ENCODE measurements at places on chromosomes 1 and 21. TPM values are rescaled to one million over a fixed set of nuclear protein-coding genes. Genes with fewer than 3 reads are reported as not detected.

GRCh38 chr1:161091796-161092507 is 2.6 kb upstream of the NECTIN4 start:
- no peaks in the 10 kb centered on the region for H3K36me3 ChIP-seq
- H3K27me3 ChIP-seq: no peaks in the 10 kb centered on the region
- H3K4me3 ChIP-seq: no peak overlapping the region
- DNase-seq: no peak
- H3K27ac ChIP-seq: no peak overlapping the region
- H3K4me1 ChIP-seq: peaks cover 9% of the 10 kb centered on the region

DNA sequence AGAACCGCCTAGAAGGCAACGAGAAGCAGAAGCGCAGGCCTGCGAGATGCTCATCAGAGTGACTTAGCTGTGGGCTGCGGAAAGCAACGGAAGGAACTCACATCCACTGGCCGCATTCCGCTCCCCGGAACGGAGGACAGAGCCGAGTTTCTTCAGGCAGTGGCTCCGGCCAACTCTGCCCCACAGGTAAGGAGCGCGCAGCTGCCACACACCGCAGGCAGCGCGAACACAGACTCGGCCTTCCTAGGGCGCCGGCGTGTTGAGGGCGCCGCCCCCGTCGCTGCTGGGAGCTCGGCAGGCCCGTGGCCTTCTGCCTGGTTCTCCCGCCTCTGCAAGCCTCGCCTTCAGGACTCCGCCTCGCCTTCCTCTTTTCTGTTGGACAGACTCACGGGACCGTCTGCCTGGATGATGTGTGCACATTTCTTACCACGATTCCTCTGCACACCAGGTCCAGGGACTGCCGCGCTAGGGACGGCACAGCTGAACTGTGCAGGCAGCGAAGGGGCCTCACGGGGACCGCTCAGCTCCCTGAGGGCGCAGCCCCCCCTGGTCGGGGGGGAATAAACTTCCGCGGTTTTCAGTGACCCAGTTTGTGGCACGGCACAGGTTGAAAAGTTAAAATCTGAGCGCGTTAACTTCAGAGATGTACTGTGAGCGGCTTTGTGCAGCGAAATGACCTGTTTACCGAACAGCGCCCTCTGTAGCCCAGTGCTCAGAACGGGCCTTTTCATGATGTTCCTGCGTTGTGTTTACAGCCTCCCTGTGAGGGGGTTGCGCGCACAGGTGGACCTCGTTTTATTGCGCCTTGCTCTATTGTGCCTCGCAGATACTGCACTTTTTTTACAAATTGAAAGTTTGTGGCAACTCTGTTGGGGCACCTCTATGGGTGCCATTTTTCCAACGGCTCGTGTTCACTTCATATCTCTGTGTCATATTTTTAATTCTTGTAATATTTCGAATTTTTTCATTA is 15.8 kb downstream of the TCP10L start:
- peak overlapping the region; percentile 54 for H3K4me3 ChIP-seq
- no peaks in the 10 kb centered on the region for H3K4me1 ChIP-seq
- peak; percentile 90 for DNase-seq
- no peaks in the 10 kb centered on the region for H3K27me3 ChIP-seq
- peak overlapping the region; percentile 55 for H3K27ac ChIP-seq

DNA sequence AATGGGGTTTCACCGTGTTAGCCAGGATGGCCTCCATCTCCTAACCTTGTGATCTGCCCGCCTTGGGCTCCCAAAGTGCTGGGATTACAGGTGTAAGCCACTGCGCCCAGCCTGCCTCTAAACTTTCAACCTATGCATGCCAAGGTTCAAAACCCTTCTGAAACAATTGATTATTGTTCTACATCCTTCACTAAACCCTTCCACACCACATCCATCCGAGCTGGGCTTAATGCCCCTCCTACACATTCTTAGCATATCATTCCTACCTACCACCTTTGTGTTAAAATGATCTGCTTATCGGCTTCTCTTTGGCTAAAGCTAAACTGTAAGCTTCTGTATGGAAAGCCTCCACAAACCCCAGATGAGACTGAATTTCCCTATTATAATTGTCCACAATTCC is 40.8 kb upstream of the DOCK7 start:
- no peak overlapping the region for H3K27ac ChIP-seq
- H3K36me3 ChIP-seq: no peaks in the 10 kb centered on the region
- peaks cover 2% of the 10 kb centered on the region for H3K4me1 ChIP-seq
- no peak for DNase-seq
- H3K4me3 ChIP-seq: no peak overlapping the region
- no peaks in the 10 kb centered on the region for H3K27me3 ChIP-seq

GRCh38 chr1:26541816-26542711 is 12.5 kb downstream of the RPS6KA1 start:
- H3K4me1 ChIP-seq: no peaks in the 10 kb centered on the region
- H3K36me3 ChIP-seq: no peaks in the 10 kb centered on the region
- peak overlapping the region; percentile 32 for H3K27ac ChIP-seq

- H3K27ac ChIP-seq: no peak overlapping the region
- no peak overlapping the region for H3K4me3 ChIP-seq
- peak; percentile 19 for DNase-seq
- no peaks in the 10 kb centered on the region for H3K4me1 ChIP-seq
- no peaks in the 10 kb centered on the region for H3K27me3 ChIP-seq
- no peaks in the 10 kb centered on the region for H3K36me3 ChIP-seq
Measured at GRCh38 chr1:228308085-228308601, 98.5 kb downstream of the TRIM11 start.

- no peak overlapping the region for H3K4me3 ChIP-seq
- peak; percentile 81 for DNase-seq
- H3K36me3 ChIP-seq: no peaks in the 10 kb centered on the region
- peaks cover 17% of the 10 kb centered on the region for H3K4me1 ChIP-seq
- no peaks in the 10 kb centered on the region for H3K27me3 ChIP-seq
- peak overlapping the region; percentile 57 for H3K27ac ChIP-seq
Measured at GRCh38 chr21:45386728-45387371, 18.1 kb upstream of the COL18A1 start.

DNA sequence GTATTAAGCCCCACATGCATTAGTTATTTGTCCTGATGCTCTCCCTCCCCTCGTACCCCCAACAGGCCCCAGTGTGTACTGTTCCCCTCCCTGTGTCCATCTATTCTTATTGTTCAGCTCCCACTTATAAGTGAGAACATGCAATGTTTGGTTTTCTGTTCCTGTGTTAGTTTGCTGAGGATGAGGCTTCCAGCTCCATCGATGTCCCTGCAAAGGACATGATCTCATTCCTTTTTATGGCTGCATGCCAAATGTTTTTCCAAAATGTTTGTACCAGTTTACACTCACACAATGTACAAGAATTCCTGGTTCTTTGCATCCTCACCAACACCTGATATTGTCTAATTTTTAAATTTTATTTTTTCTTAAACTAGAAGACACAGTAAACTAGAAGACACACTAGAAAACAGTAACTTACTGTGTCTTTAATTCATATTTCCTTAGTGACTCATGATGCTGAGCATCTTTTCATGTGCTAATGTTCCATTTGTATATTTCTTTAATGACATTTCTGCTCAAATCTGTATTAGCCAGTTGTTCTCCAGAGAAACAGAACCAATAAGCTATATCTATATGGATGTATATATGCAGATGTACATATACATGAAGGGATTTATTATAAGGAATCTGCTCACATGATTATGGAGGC is 19.4 kb upstream of the USP1 start:
- no peak overlapping the region for H3K4me3 ChIP-seq
- DNase-seq: no peak
- no peaks in the 10 kb centered on the region for H3K4me1 ChIP-seq
- H3K27ac ChIP-seq: no peak overlapping the region

DNA sequence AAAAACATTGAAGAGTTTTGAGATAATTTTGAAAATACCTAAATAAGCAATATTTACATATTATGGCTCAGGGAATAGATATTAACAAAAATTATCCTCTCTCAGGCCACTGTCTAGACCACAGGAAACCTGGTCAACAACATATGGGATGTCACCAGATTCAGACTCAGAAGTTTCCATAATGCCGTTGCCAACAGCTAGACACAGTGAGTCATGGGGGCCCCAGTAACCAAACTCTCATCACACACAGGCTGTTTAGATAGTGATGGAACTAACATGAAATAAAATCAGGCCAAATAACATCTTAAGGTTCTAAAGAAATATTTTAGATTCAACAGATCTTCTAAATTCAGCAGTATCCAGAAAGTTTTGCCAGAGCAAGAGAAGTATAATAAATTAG is 681.7 kb upstream of the ADAMTS5 start:
- H3K27ac ChIP-seq: no peak overlapping the region
- H3K36me3 ChIP-seq: no peaks in the 10 kb centered on the region
- no peaks in the 10 kb centered on the region for H3K4me1 ChIP-seq
- no peak overlapping the region for H3K4me3 ChIP-seq
- H3K27me3 ChIP-seq: no peaks in the 10 kb centered on the region

DNA sequence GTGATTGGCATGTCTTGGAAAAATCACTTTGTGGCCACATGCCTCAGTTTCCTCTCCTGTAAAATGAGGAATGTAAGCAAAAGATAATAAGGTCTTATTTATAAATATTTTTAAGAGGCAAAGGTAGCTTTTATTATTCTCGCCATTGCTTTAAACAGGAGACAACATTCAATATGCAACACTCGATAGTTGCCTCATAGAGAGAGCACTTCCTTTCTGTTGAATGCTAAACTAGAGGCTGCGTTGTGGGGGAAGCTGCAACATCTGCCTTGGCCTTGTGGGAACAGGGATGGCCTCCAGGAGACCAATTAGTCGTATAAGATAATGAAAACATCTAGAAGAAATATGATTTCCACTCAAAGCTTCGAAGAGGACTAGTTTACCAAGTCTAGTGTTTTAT is 3.5 kb downstream of the OSCP1 start:
- H3K4me1 ChIP-seq: no peaks in the 10 kb centered on the region
- H3K27me3 ChIP-seq: no peaks in the 10 kb centered on the region
- no peak overlapping the region for H3K27ac ChIP-seq
- H3K4me3 ChIP-seq: no peak overlapping the region

CYP4A22 gene
- total RNA-seq: 4.1 TPM

GRCh38 chr1:175889848-175890247 is 146.5 kb upstream of the TNR start:
- DNase-seq: no peak
- no peak overlapping the region for H3K4me3 ChIP-seq
- no peaks in the 10 kb centered on the region for H3K36me3 ChIP-seq
- no peaks in the 10 kb centered on the region for H3K4me1 ChIP-seq

DNA sequence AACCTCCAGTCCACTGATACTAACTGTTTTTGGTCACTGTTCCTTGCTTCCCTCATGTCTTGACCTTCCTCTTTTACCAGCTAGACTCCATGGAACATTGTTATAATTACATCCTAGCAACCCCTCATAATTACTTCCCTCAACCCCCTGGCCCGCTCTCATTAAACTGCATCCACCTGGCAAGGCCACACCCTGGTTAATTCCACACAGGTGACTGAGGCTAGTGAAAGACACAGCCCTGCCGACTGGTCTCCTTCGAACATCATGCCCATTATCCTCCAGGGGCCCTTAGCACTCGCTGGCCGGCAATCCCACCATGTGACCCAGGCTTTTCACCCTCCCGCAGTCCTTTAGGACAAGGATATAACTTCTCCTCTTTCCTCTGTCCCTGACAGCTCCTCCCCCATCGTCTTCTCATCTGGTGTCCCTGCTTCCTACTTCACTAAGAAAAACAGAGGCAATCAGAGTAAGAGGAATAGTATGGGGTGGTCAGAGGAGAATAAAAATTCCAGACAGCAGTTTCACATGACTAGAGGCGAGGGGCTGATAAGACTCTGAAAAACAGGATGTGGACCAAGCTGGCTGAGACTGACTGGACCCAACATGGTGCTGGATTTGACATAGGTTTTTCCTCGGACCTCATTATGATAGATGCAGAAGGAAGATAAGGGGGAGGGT is 8.8 kb upstream of the TENT5B start:
- H3K27me3 ChIP-seq: no peaks in the 10 kb centered on the region
- DNase-seq: no peak
- H3K27ac ChIP-seq: peak overlapping the region; percentile 52
- no peak overlapping the region for H3K4me3 ChIP-seq
- no peaks in the 10 kb centered on the region for H3K4me1 ChIP-seq

DNA sequence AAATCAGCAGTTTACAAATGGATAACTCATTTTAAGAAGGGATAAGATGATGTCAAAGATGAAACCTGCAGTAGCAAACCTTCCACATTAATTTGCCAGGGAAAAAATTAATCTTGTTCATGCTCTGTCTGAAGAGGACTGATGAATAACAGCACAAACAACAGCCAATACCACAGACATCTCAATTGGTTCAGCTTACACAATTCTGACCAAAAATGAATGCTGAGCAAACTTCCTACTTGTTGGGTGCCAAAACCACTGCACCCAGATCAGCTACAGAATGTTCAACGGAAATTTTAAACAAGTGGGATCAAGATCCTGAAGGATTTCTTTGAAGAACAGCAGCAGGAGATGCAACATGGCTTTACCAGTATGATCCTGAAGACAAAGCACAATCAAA is 98.3 kb downstream of the COQ8A start:
- no peak overlapping the region for H3K4me3 ChIP-seq
- H3K36me3 ChIP-seq: peaks cover 5% of the 10 kb centered on the region
- no peak overlapping the region for H3K27ac ChIP-seq

NBPF20 gene
- total RNA-seq: 3.8 TPM

DNA sequence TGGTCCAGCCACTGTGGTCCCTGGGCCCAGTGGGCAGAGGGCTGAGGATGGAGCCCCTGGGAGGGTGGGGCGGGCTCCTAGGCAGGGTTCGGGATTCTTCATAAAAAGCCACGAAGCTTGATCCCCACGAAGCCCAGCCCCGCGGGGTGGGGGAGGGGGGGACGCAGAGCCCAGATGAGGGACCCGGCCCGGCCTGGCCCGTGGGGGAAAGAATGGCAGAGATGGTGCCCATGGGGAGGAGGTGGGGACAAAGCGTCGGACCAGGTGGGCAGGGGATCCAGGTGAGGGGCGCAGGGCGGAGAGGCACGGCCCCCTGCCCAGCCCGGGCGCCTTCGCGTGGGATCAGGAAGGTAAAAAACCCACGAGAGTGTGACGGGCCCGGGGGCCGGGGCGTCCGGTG is 6.0 kb upstream of the SMIM12 start:
- no peak overlapping the region for H3K27ac ChIP-seq
- peaks cover 2% of the 10 kb centered on the region for H3K4me1 ChIP-seq
- no peak for DNase-seq
- H3K27me3 ChIP-seq: no peaks in the 10 kb centered on the region
- H3K36me3 ChIP-seq: no peaks in the 10 kb centered on the region

GRCh38 chr1:6614019-6614928 is 743 bp downstream of the PHF13 start:
- no peaks in the 10 kb centered on the region for H3K27me3 ChIP-seq
- H3K4me3 ChIP-seq: no peak overlapping the region
- no peaks in the 10 kb centered on the region for H3K36me3 ChIP-seq
- H3K27ac ChIP-seq: peak overlapping the region; percentile 93
- DNase-seq: peak; percentile 86

- DNase-seq: no peak
- peaks cover 5% of the 10 kb centered on the region for H3K4me1 ChIP-seq
- no peaks in the 10 kb centered on the region for H3K27me3 ChIP-seq
- no peak overlapping the region for H3K27ac ChIP-seq
Measured at GRCh38 chr21:29305068-29305467, 6.3 kb downstream of the BACH1 start.

- no peaks in the 10 kb centered on the region for H3K4me1 ChIP-seq
- H3K4me3 ChIP-seq: no peak overlapping the region
- DNase-seq: no peak
- H3K27me3 ChIP-seq: no peaks in the 10 kb centered on the region
- H3K27ac ChIP-seq: no peak overlapping the region
- no peaks in the 10 kb centered on the region for H3K36me3 ChIP-seq
Measured at GRCh38 chr1:57616921-57617320, 193.1 kb upstream of the DAB1 start.

GRCh38 chr21:14763695-14764064 is 217.6 kb upstream of the SAMSN1 start:
- no peaks in the 10 kb centered on the region for H3K27me3 ChIP-seq
- H3K4me1 ChIP-seq: no peaks in the 10 kb centered on the region
- no peak for DNase-seq
- no peaks in the 10 kb centered on the region for H3K36me3 ChIP-seq
- H3K27ac ChIP-seq: no peak overlapping the region

FNBP1L gene
- 57.3 TPM for total RNA-seq
